Midbrain (tissue), 1 donor: ENCODE measurements at places on chromosomes 6 and 20.
A peak's percentile ranks its signal among the peaks of the same experiment; 100 is the strongest.

DNA sequence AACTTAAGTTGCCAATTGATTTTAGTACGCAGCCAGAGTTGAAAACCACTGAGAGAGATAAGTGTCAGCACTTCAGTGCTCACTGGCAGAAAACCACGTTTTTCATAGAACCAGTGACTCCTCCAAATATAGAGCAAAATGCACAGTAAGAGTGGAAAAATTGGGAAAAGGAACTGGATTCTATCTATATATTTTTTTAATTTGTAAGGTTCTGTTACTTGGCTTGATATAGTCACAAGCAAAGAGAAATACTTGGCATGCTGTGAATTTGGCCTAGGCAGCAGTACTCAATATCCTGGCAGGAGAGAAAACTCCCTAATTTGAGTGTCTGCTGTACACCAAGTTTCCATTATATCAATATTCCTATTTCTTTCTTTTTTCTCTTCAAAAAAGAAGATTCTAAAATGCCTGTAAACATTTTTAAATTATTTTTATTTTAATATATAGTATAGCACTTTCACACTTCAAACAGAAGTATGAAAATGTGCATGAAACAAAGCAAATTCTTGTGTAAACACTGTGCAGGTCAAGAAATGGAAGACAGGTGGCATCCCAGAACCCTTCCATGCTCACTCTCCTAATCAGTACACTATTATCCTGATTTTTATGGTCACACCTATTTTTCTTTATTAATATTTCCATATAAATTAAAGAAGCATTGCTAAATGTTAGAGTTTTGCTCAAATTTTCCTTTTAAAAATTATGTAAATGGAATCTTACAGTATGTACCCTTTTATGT is 561.8 kb upstream of the RNF217 start:
- peak; percentile 2 for DNase-seq

- no peak for DNase-seq
These were observed 89.6 kb upstream of the POPDC3 start for GRCh38 chr6:105269390-105269789.

- DNase-seq, result peak; percentile 44
These were observed 34.2 kb upstream of the B4GALT5 start for GRCh38 chr20:49747707-49748524.

GRCh38 chr6:85490516-85491248 is 40.8 kb downstream of the NT5E start:
- DNase-seq, result no peak

DNA sequence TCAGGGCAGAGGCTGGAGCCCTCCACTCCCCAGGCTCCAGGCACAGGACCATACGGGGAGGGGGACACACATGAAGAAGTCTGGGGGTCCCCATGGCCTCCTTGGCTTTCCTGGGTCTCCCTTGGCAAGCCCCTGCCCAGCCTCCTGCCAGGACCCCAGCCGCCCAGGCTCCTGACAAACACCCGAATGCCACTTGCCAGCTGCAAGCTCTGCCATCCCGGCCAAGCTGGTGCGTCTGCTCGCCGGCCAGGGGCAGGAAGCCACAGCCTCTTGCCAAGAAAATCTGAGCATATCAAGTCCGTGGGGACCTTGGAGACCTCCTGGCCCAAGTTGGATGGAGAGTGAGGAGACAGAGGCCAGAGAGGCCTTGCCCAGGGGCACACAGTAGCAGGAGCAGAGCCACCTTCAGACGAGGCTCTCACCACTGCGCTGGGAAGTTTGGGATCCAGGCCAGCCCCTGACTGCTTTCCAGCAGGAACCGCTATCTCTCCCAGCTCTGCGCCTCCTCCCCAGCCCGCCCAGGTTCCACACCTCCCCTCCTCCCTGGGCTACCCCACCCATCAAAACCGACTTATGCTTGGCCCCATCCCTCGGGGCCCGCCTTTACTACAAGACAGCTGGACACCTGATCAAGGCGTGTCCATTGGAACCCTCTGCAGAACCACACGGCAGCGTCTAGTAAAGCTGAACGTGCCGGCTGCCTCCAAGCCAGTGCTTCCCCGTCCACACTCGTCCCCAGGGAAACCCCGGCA is 80.2 kb downstream of the GRM4 start:
- DNase-seq, result no peak

GRCh38 chr20:44728801-44729443 is 13.8 kb downstream of the CCN5 start:
- peak; percentile 12 for DNase-seq

DNA sequence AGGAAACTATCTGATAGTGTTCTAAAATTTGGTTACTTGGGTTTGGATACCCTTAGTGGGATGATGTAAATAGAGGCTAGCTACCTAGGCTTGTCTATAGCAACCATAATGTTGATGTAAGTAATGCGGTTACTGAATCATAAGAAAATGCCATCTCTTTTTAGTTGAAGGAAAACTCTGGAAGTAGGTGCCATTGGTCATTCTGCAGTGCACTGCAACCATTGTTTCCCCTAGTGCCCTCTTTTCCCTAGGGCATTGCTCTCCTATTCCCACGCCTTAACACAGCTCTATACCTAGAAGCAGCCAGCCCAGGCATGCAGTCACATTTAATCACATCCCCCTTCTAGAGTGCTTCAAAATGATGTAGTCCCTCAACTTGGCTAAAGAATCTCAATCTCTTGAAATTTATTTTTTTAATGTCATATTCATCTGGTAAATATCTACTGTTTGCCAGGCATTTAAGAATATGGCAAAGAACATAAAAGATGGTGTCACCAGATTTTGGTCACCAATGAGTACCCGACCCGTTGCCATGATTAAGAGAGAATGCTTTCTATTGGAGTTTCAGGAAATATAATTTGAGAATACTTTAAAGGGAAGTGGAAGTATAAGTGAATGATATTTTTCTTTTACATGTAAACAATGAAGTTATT is 10.4 kb downstream of the LOC128125822 start:
- DNase-seq, result no peak

DNA sequence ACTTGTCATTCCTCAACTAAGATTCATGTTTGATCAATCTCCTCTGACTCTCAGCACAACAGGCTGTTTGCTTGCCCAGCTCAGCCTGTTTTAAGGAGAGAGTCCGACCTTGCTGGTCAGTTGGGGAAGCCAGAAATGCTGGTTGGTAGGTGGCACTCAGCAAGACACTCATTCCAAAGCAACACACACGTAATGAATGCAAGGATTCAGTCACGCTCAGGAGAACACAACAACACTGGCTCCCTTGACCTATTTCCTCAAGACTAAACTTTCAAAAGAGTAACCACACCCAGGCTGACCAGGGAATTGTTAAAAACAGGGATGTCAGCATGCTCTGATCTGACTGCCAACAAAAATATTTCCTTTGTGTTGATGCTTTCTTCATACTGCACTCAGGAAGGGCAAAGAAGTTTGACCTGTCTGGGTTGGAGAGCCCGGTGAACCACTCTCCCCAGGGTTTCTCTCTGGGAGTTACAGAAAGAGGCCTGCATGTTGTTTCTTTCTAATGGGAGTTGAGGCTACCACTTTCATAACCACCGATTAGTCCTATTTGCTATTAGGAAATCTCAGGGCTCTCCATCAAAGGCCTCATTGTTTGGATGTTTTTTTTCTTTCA is 25.6 kb upstream of the PREP start:
- DNase-seq, result no peak

DNA sequence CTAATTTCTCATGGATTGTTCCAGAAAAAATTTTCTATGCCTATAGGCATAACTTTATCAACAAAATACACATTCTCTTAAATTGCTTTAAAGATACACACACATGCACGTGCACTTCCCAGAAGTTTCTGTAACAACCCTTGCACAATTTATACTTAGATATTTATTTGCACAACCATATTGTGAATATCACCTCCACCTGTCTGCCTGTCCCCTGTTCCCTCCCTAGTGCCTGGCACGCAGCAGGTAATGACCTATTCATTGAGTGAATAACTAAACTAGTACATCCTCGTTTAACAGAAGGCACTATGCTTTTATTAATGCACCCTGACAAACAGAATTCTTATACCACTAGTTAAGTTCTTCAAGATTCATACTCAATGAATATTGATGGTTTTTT is 198.9 kb downstream of the BCAS1 start:
- DNase-seq, result no peak

DNA sequence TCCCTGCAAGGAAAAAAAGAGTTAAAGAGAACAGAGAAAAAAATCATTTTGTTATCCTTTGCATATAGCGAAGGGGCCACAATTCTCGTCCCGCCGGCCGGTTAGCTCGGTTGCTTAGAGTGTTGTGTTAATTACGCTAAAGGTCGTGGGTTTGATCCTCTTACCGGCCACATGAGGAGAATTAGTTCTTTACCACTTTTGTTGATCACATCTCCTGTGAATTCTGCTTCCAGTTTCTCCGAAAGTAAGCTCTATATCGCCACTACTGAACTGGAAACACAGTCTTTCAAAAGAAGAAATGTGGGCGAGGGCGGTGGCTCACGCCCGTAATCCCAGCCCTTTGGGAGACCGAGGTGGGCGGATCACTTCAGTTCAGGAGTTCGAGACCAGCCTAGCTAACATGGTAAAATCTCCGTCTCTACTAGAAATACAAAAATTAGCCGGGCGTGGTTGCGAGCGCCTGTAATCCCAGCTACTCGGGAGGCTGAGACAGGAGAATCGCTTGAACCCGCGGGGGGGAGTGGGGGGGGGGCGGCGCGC is 13.4 kb downstream of the PRSS16 start:
- DNase-seq, result no peak

GRCh38 chr6:157398151-157398550 is 17.2 kb downstream of the ZDHHC14 start:
- DNase-seq, result no peak

DNA sequence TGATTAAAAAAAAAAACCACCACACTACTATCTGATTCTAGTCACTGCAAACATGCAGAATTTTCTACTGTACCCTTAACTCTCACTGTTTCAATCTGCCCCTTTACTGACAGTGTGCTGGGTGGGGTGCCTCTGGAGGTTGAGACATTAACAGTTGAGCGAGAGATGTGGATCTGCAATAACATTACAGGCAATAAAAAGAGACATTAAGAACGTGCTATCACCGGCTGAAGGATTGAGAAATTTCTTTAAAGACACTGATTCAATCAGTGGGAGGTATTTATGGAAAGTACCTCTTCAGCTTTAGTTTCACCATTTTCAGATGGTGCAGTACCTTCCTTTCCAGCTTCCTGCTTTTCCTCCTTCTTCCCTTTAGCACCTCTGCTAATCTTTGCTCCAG is 32.5 kb downstream of the HMGN3 start:
- DNase-seq, result no peak

- DNase-seq, result no peak
These were observed 22.2 kb upstream of the MRGBP start for GRCh38 chr20:62773845-62774714.

DNA sequence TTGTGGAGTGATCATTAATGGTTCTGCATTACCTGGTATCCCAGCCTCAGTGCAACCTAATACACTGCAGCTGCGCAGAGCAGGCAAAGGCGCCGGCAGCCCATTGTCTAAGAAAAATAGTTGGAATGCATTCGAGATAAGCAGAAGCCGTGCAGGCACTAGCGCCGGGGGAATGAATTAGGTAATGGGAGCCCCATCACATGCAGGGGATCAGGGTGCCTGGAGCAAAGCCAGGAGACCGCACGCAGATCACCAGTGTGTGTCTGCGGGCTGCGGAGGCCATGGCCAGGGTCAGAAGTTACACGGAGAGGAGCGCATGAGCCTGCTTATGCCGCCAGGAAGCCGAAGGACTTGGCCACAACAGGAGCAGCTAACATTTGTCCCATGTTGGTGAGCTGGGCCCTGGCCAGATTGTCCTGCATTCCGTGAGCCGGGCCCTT is 156.8 kb downstream of the DLL1 start:
- DNase-seq, result no peak

GRCh38 chr20:47502271-47503239 is 868 bp downstream of the NCOA3 start:
- DNase-seq, result peak; percentile 42

GRCh38 chr20:58546416-58546711 is 31.2 kb upstream of the APCDD1L start:
- no peak for DNase-seq

DNA sequence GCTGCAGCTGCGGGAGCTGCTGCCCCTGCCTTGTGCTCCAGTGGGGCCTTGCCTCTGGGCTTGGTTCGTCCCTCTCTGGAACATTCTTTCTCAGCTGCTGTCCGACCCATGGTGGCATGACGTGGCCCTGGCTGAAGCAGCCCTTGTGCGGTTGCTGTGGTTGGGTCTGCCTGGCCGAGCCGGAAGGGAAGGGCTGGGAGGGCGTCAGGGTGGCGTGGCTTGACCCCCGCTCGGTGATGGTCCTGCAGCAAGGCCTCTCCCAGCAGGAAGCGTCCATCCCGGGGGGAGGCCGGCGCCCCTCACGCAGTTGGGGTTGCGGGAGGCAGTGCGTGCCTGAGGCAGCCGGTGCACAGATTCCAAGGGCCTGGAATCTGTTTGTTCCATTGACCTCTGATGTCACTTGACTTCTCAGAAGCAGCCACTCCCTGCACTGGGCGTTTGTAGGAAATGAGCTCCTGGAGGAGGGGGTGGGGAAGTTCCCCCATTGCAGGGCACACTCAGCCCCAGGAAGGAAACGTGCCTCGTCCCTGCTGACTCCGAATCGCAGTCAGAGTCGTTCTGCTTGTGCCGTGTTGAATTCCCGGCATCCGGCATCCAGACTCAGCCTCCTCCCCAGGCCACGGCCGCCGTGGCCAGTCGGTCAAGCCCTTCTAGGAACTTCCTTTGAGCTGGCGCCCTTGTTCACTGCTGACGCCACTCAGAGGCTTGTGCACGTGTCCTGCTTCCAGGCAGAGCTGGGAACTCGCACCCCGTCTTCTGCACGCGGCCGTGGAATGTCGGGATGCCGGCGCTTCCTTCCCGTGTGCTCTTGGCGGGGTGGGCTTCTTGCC is 9.7 kb upstream of the TNFRSF6B start:
- no peak for DNase-seq
